ENCODE measurements at places on chromosomes 2 and 18. TPM values are rescaled to one million over a fixed set of nuclear protein-coding genes. Genes with fewer than 3 reads are reported as not detected.

Gene SERPINB10
- total RNA-seq = not detected

Gene OST4
- 387 TPM for total RNA-seq

Gene RNASEH1
- total RNA-seq = 18.2 TPM

Gene ANKRD30B
- total RNA-seq = not detected

Gene LONRF2
- 25.2 TPM for total RNA-seq

Gene SLC9A2
- not detected for total RNA-seq

Gene GALR1
- total RNA-seq = not detected

Gene ZNF396
- total RNA-seq = 1.1 TPM

Gene IL1B
- total RNA-seq = 1.3 TPM

Gene KYNU
- 1.0 TPM for total RNA-seq

Gene CNGA3
- total RNA-seq = not detected

Gene IL36B
- not detected for total RNA-seq

GRCh38 chr18:39681061-39681460 lies 2115.5 kb upstream of the CELF4 start:
- H3K4me1 ChIP-seq = no peaks in the 10 kb centered on the region
- no peak overlapping the region for H3K4me3 ChIP-seq
- H3K27me3 ChIP-seq = no peaks in the 10 kb centered on the region
- DNase-seq = no peak

GRCh38 chr2:236307641-236308040 lies 43.4 kb upstream of the ASB18 start:
- no peak overlapping the region for H3K27ac ChIP-seq
- no peak overlapping the region for H3K4me3 ChIP-seq
- DNase-seq = no peak
- H3K27me3 ChIP-seq = no peaks in the 10 kb centered on the region
- H3K4me1 ChIP-seq = no peaks in the 10 kb centered on the region

DNA sequence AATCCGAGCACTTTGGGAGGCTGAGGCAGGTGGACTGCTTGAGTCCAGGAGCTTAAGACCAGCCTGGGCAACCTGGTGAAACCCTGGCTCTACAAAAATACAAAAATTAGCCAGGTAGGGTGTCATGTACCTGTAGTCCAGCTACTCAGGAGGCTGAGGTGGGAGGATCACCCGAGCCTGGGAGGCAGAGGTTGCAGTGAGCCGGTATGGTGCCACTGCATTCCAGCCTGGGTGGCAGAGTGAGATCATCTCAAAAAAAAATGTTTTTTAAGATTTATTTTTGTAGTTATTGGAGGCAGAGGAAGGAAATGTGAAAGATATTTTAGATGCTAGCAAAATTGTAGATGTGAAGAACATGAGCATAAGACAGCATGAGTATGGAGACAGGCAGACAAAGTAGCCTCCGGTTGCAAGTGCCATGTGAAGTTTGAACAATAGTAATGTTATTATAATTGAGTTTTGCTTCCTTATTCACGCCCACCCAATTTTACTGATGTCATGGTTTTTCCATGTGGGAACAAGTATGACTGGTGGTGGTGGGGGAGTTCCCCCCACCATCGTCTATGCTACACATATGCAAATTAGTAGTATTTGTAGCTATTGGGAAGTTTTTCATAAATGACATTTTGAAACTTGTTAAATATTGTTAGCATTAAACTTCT lies 18.0 kb downstream of the REL start:
- no peak overlapping the region for H3K4me3 ChIP-seq
- H3K4me1 ChIP-seq = no peaks in the 10 kb centered on the region
- no peak for DNase-seq
- no peaks in the 10 kb centered on the region for H3K27me3 ChIP-seq

DNA sequence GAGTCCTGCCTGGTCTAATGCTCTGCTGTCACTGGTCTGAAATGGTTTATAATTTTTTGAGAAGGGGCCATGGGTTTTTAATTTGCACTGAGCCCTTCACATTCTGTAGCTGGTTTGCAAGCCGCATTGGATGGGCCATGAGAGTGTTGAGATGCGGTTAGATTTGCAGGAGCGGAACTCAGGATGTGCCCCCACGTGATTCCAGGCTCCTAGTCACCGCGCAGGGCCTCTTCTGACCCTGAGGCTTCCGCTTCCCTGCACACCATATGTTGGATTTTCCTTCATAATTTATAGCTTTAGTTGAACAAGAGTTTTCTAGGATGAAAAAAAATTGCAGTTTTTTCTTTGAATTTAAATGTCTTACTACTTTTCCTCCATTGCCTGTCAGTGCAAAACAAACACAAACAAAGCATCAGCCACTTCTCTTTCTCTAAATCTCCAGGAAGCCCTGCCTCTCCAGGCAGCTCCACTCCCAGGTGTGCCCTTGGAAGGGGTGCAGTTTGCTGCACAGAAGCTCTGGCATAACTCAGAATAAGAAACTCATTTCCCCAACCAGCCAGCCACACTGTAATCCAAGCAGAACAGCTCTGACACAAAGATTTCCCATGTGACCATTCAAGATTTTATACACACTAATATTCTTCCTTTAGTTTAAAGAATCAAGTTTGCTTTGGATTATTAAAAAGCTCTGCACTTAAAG lies 18.4 kb upstream of the TPO start:
- H3K36me3 ChIP-seq = no peaks in the 10 kb centered on the region
- H3K4me1 ChIP-seq = no peaks in the 10 kb centered on the region
- H3K27ac ChIP-seq = no peak overlapping the region

GRCh38 chr2:163132850-163133249 lies 294.3 kb upstream of the KCNH7 start:
- H3K27ac ChIP-seq = no peak overlapping the region
- no peaks in the 10 kb centered on the region for H3K4me1 ChIP-seq
- H3K36me3 ChIP-seq = no peaks in the 10 kb centered on the region
- no peak overlapping the region for H3K4me3 ChIP-seq

GRCh38 chr2:235640377-235640776 lies 146.5 kb downstream of the AGAP1 start:
- peaks cover 26% of the 10 kb centered on the region for H3K4me1 ChIP-seq
- H3K4me3 ChIP-seq = no peak overlapping the region
- DNase-seq = no peak
- no peaks in the 10 kb centered on the region for H3K27me3 ChIP-seq

- no peak for DNase-seq
- no peak overlapping the region for H3K4me3 ChIP-seq
- H3K27ac ChIP-seq = no peak overlapping the region
- H3K36me3 ChIP-seq = no peaks in the 10 kb centered on the region
Measured at GRCh38 chr2:28406-28975, 17.8 kb downstream of the FAM110C start.

DNA sequence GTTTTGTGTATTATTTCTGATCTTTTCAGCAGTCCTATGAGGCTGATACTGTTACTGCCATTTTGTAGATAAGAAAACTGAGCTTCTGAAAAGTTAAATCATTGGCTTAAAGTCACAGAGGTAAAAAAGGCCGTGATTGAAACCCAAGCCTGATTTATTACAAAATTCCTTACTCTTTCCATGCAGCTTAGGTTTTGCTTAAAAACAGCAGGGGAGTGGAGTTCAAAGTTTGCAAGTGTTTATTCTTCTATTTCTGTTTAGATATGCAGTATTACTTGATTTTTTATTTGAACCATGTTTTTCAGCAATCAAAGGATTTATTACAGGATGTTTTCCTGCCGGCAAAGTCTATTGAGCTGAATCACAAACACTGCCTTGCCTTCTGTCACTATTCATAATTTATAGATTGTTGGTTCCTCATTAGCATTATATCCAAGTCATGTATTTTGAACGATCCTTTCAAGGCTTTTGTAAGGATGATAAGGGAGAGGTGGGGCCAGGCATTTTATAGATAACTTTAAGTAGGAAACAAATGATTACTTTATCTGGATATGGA lies 31.9 kb upstream of the MSTN start:
- no peak overlapping the region for H3K27ac ChIP-seq
- H3K27me3 ChIP-seq = no peaks in the 10 kb centered on the region
- no peak overlapping the region for H3K4me3 ChIP-seq
- DNase-seq = no peak
- no peaks in the 10 kb centered on the region for H3K36me3 ChIP-seq

DNA sequence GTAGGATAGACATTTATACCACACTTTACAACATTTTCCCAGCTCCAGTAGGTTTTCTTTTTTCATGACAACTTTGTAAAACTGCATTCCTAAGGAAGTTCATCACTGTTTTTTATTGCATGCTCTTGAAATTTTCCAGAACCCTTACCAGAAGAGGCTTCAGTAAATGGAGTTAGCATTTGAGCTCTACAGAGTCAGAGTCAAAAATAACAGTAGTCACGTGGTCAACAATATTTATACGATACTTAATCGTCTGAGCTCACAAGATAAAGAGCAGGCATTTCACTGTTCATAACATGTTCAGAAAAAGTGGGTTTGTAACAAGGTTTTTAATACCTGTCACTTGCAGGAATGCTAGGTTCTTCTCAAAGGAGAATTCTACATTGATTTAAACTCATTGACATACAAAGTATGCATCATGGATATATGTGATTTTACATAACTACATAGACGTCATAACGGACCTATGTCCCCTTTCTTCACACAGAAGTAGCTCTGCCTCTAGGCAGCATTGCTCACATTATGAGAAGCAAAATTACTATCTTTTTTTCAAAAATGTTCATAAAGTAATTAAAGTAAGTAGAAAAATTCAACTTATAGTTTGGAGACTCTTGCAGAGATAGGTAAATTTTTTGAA lies 187.0 kb upstream of the COL3A1 start:
- no peaks in the 10 kb centered on the region for H3K36me3 ChIP-seq
- H3K4me3 ChIP-seq = no peak overlapping the region
- DNase-seq = no peak
- H3K4me1 ChIP-seq = peaks cover 35% of the 10 kb centered on the region

DNA sequence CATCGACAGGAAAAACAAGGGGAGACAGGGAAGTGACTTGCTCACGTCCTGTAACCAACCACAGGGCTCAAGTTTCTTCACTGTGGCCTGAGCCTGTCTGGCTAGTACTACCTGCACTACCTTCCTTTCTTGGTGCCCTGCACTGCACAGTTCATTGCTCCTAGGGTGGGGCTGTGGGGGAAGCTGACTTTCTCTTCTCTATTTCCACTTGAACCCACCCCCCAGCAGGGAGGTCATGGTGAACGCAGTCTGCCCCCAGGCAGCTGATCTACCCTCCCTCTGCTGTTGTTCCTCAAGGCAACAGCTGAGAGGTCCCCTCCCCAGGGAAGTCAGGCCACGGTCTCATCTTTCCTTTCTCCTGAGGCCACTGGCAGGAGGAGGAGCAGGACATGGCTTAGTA lies 532.1 kb downstream of the SOX11 start:
- H3K4me1 ChIP-seq = no peaks in the 10 kb centered on the region
- no peak overlapping the region for H3K4me3 ChIP-seq
- no peaks in the 10 kb centered on the region for H3K36me3 ChIP-seq
- DNase-seq = no peak

GRCh38 chr2:178328037-178328436 lies 122.9 kb downstream of the PRKRA start:
- no peaks in the 10 kb centered on the region for H3K27me3 ChIP-seq
- H3K36me3 ChIP-seq = no peaks in the 10 kb centered on the region
- no peak overlapping the region for H3K27ac ChIP-seq
- H3K4me1 ChIP-seq = no peaks in the 10 kb centered on the region
- DNase-seq = no peak

- H3K27ac ChIP-seq = no peak overlapping the region
- no peaks in the 10 kb centered on the region for H3K36me3 ChIP-seq
- no peaks in the 10 kb centered on the region for H3K4me1 ChIP-seq
- no peaks in the 10 kb centered on the region for H3K27me3 ChIP-seq
- H3K4me3 ChIP-seq = no peak overlapping the region
- no peak for DNase-seq
Measured at GRCh38 chr18:33459612-33460011, 19.1 kb upstream of the CCDC178 start.

- H3K27ac ChIP-seq = peak overlapping the region; percentile 90
- H3K27me3 ChIP-seq = no peaks in the 10 kb centered on the region
- no peaks in the 10 kb centered on the region for H3K36me3 ChIP-seq
- DNase-seq = peak; percentile 96
- H3K4me1 ChIP-seq = peaks cover 38% of the 10 kb centered on the region
Measured at GRCh38 chr18:79393635-79394533, 1.8 kb upstream of the NFATC1 start.

DNA sequence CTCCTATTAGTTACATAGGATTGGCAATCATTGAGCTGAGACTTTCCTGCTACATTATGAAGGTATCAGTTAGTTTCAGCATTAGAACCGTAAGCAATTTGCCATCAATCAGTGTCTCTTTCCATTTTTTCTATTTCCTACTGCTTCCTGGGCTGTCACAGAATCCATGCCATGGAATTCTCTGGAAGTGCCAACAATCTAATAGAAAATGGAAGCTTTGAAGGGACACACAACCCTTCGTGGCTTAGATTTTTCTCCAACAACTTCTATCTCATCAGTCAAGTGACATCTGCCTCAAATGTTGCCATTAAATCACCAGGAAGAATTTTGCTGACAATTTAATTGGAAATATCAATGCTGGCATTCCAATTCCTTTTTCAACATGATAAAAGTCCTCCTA lies 183.5 kb upstream of the PARD3B start:
- H3K4me1 ChIP-seq = no peaks in the 10 kb centered on the region
- no peak for DNase-seq
- no peaks in the 10 kb centered on the region for H3K27me3 ChIP-seq
- H3K4me3 ChIP-seq = no peak overlapping the region
- no peak overlapping the region for H3K27ac ChIP-seq

- no peak overlapping the region for H3K4me3 ChIP-seq
- H3K4me1 ChIP-seq = no peaks in the 10 kb centered on the region
- DNase-seq = no peak
Measured at GRCh38 chr2:237752761-237753165, 45.8 kb upstream of the RBM44 start.

GRCh38 chr18:68417826-68418225 lies 297.1 kb downstream of the TMX3 start:
- DNase-seq = no peak
- no peak overlapping the region for H3K27ac ChIP-seq
- H3K36me3 ChIP-seq = no peaks in the 10 kb centered on the region
- H3K4me1 ChIP-seq = no peaks in the 10 kb centered on the region

DNA sequence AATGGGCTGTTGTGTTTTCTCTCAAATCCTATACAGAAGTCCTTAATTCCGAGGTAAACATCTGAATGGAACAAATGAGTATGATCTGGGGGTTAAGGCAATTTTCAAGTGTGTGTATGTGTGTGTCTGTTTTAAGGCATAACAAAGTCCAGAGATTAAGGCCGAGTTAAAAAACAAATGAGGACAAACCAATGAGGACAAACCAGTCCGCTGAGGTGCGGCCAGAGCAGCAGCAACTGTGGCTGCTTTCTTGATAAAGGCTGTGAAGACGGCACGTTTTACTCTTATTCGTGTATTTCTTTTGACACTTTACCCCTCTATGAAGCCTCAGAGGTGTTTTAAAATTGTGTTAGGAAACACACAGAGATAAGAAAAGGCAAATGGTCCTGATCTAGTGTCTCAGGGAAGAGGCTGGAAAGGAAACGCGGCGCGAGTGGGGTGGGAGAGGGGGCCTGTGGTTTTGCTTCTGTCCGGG lies 495 bp upstream of the GULP1 start:
- H3K4me3 ChIP-seq = peak overlapping the region; percentile 53
- peaks cover 20% of the 10 kb centered on the region for H3K4me1 ChIP-seq
- peak overlapping the region; percentile 63 for H3K27ac ChIP-seq
- no peak for DNase-seq
- H3K27me3 ChIP-seq = peaks cover 11% of the 10 kb centered on the region

Data from heart right ventricle (tissue), 16 donors.